Chondrocyte (in vitro differentiated cells): ENCODE measurements at places on chromosomes 6 and 20. TPM values are rescaled to one million over a fixed set of nuclear protein-coding genes. Genes with fewer than 3 reads are reported as not detected.

DNA sequence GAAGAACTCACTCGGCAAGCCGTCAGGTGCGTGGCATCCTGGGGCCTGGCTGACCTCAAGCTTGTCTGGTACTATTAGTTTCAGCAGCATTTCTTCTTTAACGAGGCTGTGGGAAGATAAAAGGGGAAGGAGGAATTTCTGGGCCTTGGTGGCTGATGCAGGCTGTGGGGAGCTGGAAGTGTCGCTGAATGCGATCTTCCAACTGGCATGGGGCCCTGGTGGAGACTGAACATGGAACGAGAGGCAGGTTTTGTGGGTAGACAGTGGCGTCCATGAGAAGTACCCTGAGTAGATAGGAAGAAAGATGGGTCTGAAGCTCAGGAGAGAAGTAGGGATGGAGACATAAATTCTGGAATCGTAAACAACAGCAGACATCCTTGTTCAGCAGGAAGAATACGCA lies 23.9 kb downstream of the ERMARD start:
- no peak for DNase-seq

DNA sequence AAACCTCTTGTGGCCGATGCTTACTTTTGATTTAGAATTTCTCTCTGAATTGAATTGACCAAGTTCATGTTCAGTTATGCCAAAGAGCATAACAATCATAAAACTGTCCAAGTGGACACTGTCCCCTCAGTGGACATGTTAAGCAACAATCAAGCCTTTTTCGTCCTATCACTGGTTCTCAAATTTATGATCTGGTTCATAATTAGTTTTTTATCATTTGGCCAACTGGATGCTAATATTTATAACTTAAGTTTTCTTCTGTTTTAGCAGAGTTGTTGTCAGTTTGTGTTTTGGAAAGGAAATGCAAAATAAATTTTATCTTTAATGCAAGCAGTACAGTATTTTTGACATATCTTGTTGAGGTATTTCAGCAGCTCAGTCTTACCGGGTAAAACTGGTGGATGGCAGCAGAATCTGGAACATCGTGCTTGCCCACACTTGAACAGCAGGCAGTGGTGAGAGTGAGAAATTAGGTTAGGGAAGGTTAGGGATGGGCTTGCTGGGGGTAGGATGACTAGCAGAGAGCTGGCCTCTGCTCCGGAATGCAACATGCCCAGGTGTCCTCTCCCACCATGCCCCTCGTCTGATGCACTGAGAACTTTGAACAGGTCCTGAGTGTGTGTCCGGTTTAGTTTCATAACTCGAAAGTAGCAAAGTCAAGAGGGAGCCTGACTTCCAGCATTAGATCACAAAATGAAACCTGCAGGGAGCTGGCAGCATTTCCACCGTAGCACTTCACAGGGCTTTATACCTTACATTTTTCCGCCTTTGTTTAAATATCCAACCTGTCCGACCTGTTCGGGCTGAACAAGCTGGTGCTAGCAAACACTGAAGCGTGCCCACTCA lies 93.1 kb downstream of the RREB1 start:
- DNase-seq = no peak

DNA sequence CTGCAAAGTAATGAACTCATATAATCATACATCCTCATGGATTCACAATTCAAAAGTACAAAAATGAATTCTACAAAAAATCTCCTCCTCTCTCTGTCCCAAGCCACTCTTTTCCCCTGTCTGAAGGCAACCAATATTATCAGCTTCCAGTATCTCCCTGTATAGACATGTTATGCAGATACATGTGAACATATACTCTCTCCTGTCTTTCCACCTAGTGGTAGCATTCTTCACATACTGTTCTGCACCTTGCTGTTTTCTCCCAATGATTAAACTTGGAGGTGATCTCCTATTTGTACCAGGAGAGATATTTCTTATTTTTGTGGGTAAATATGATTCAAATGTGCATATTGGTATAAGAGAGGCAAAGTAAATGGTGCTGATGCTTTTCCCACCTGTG lies 416.4 kb downstream of the EPM2A start:
- no peak for DNase-seq

DNA sequence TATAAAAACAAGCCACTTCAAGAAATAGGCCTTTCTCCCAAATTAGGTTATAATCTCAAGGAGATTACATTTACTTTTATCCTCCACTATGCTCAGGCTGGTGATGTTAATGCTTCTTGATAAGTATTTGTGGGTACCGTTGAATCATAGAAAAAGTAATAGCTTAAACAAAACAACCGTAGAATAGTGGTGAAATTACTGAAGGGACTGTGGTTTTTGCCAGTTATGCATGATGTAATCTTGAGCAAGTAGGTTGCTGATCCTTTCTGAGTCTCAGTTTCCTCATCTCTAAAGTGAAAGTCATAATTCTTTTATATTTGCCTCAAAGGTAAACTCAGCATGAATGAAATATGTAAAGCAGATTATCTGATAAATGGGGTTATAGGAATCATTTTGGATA lies 187.3 kb upstream of the JAG1 start:
- no peak for DNase-seq

GRCh38 chr6:45420909-45421708 lies 43.4 kb upstream of the SUPT3H start:
- DNase-seq = no peak

GRCh38 chr6:166556863-166557322 lies 29.6 kb downstream of the RAMACL start:
- no peak for DNase-seq

GRCh38 chr20:48387675-48388074 lies 440.1 kb downstream of the PREX1 start:
- DNase-seq = no peak

GRCh38 chr20:4099905-4100675 lies 84.7 kb upstream of the RNF24 start:
- no peak for DNase-seq

- DNase-seq = no peak
Observed at GRCh38 chr6:5334341-5334740, 73.0 kb downstream of the FARS2 start.

DNA sequence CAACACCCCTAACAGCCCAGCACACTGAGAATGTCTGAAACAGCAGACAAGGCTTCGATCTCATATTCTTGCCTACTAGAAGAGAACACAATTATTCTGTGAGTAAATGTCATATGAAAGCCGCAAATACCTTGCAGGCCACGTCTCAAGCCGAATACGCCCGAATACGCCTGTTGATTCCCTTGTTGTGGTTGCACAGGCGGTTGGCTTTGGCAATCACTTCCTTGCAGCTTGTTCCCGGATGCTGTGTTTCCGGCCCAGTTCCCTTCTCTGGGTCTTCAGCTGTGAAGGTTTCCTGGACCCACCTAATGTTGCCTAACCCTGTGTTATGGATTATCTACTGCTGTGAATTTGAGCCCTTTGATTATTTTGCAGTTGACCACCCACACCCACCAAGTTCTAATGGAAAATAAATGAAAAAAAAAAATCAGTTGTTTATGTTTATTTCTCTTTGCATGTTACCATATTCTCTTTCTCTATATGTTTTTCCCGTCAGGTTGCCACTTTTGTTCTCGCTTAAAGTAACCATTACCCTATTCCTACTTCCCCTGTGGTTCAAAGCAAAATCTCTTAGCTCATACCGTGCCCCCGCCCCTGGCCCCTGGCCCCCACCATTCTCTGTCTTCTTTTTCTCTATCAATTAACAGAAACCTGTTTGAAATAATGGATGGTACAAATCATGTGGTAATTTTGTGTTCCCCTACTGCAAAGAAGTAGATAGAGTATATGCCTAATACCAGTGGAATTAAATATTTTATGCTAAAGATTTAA lies 172.4 kb downstream of the ADGB start:
- DNase-seq = no peak

- DNase-seq = no peak
Observed at GRCh38 chr6:166739117-166739975, 112.3 kb upstream of the RPS6KA2 start.

DNA sequence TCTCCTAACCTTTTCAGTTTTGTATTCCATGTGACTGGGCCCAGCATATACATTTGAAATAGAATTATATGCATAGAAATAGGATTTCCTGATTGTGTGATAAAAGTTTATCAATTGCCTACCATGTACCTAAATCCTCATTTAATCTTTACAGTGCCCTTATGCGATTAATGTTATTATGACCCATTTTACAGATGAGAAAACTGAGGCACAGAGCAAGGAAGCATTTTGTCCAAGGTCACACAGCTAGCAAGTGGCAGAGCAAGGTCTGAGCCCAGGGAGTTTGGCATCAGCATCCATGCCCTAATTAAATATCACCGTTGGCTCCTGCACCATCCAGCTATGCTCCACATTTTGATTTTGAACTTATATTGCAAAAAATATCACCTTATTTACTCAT lies 28.2 kb upstream of the PAX1 start:
- DNase-seq = no peak

SLC35D3 gene
- not detected in 3 replicates for total RNA-seq

WFDC12 gene
- total RNA-seq = not detected in 3 replicates

PCMTD2 gene
- 31.5 to 48.2 TPM (median 38.1 TPM) in 3 replicates for total RNA-seq

STX11 gene
- 1.6 to 3.1 TPM (median 2.9 TPM) in 3 replicates for total RNA-seq

SLC17A2 gene
- not detected in 3 replicates for total RNA-seq

FAXC gene
- total RNA-seq = 6.8 to 9.7 TPM (median 8.0 TPM) in 3 replicates

OR12D3 gene
- not detected in 3 replicates for total RNA-seq

SNX21 gene
- total RNA-seq = 25.2 to 27.7 TPM (median 26.5 TPM) in 3 replicates
